ENCODE measurements at places on chromosomes 16 and 17.

DNA sequence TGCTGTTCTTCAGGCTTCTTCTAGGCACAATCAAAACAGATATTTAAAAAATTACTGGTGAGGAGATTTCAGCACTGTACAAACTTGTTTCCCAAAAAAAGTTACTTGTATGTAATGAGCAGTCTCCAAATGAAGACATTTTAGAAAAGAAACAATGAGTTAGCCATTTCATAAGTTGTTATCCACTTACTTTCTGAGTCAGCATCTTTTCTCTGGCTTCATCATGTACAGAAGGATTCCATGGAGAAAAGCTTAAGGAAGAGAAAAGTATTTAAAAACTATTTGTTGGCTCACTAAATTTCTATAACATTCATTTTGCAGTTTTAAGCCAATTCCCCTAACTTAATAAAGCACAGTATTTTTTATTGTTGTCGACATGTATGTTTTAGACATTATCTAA, 10.5 kb downstream of the AKTIP start:
- DNase-seq = no peak

DNA sequence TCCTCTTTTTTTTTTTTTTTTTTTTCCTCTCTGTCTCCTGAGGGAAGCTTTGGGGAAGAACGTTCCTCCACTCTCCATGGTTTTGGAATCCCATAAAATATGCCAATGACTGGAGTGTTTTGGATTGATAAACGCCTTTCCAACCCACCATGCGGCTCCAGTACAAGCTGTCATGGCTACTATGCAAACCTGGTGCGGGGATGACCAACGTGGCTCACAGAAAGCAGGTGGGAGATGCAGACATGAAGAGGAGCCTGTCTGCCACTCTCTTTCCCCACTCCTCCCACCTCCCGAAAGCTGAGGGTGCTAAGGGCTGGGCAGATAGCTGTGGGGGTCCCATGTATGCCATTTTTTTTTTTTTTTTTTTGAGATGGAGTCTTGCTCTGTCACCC, 69.9 kb upstream of the SEC14L1 start:
- DNase-seq = no peak

DNA sequence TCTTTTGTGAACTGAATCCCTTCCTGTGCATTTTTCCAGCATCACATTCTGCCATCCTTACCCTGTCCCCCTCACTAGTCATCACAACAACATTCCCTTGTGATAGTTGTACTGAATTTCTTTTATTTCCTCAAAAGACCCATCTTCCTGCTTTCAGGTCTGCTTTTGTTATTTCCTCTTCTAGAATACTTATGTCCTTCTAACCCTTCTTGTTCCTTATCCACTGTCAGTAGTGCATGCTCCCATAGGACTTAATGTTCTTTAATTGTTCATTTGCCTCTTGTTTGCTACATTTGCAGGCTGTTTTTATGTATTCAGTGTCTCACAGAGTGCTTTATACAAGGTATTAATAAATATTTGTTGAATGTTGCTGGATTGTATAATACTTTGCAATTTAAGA, 73.0 kb downstream of the BCAS3 start:
- no peak for DNase-seq

DNA sequence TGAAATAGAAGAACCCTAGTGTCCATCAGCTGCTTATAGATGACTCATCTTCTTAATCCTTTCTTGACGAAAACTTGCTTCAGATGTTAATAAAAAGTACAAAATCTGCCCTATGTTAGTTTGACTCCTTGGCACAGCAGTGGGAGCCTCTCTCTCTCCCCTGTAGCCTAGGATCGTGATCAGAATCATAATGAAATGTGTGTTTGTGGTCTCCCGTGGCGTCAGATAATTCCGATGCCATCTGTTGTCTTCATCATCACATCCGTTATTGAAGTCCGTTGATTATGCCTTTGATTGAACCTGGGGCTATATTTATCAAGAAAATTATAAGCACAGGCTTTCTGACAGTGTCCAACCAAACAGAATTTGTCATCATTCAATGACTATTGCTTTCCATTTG, 102.5 kb downstream of the BMERB1 start:
- DNase-seq = no peak

- DNase-seq = no peak
Observed at GRCh38 chr16:81601601-81602255, 157.1 kb downstream of the CMIP start.

- no peak for DNase-seq
Observed at GRCh38 chr17:16906680-16907079, 65.2 kb downstream of the TNFRSF13B start.

DNA sequence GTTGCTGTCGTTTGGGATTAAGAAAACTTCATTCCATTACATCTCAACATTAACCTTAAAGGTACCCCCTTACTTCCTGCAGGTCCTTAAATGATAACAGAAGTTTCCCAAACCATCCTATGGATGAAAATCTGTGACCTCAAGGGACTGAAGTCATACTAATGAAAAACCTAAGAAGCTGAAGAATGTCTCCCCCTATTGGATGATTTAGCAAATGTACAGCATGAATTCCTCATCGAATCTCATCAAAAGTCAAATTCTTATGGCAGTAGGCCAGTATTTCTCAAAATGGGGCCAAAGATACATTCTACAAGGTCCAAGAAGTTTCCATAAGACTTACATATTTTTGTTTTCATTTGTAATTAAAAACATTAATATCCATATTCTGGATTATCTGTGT, 13.5 kb downstream of the SCO1 start:
- DNase-seq = no peak

DNA sequence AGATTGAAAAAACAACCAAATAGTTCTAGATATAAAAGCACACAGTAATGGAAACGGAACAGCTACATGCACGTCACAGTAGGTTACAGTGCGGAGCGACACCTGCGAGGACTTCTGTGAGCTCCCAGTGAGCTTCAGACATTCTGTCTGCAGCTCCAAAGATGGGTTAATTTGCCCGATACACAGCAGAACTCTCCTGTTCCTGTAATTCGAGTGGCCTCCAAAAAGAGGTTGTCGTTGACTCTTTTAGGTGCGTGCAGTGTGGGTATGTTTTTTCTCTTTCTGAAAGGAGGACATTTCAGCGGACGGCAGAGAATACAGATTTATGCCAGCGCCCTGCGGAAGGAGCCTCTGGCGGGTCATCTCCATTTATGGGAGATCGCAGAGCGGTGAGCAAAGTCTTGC, 2.9 kb downstream of the OR1F1 start:
- DNase-seq = no peak

GRCh38 chr17:11324021-11324420, 83.0 kb downstream of the SHISA6 start:
- DNase-seq = no peak

DNA sequence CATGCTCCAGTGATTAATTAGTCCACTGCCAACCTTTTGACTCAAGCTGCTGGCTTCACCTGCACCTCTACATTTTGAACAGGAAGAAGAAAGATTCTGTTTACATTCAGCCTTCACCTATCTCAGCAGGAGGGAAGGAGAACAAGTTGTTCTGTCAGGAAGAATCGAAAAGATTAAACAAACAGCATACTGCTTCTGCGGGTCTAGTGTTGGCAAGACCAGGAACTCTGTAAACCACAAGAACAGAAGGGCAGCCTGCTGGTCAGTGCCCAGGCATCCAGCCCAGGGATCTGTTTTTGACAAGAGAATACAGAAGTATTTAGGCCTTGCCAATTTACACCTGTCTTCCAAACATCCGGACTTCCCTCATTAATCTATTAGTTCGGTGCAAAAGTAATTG, 189.7 kb downstream of the CHD9NB start:
- DNase-seq = no peak

GRCh38 chr16:17370223-17370707, 100.5 kb downstream of the XYLT1 start:
- DNase-seq = no peak

- peak; percentile 40 for DNase-seq
Observed at GRCh38 chr17:70184770-70185169, 15.4 kb downstream of the KCNJ2 start.

DNA sequence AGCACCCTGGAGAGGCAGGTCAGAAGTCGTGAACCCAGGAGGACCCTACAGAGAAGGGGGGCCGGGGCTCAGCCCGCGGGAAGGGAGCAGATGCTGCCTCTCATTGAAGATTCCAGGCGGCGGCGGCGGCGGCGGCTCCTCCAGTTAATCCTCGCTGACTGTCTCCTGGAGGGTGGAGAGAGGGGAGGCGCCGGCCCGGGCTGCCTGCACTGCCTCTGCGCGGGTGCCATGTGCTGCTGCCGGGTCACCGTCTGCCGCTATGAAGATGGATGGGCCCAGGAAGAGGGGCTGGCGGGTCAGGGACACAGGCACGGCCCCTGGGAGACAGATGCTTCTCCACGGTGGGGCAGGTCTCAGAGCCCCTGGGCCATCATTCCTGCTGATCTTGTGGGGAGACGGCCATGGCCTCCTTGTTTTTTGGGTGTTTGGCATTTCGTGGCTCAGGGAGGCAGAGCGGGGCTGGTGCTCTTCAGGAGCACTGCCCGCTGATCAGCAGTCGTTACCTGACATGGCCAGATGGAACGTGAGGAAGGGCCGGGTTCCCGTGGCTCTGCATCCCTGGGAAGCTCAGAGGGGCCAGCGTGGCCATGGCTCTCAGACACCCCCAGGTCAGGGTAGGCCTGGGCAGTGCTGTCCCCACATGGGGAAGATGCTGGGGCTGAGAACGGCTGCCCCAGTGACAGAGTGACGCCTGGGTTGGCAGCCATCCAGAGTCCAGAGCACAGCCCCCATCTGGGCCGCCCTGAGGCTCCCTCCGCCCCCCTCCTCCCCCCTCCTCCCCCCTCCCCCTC, 36.1 kb downstream of the GINS2 start:
- DNase-seq = no peak

GRCh38 chr17:15654886-15655561, 29.1 kb downstream of the TRIM16 start:
- DNase-seq = no peak

DNA sequence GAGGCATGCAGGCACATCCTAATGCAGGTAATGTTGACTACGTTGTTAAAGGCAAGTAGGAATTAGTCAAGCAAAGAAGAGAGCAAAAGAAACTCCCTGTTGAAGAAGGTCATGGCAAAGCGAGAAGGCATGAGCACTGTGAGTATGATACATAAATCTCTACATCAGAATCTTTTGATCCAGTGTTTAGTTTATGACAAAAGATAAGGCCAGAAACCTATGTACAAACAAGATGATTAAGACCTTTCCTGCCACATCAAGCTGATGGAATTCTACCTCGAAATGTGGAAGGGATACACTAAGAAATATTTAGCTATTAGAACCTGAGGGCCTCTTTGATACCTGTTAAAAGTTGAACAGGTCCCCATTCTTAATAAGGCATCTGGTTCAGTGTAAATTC, 20.2 kb downstream of the SYCE1L start:
- DNase-seq = no peak

DNA sequence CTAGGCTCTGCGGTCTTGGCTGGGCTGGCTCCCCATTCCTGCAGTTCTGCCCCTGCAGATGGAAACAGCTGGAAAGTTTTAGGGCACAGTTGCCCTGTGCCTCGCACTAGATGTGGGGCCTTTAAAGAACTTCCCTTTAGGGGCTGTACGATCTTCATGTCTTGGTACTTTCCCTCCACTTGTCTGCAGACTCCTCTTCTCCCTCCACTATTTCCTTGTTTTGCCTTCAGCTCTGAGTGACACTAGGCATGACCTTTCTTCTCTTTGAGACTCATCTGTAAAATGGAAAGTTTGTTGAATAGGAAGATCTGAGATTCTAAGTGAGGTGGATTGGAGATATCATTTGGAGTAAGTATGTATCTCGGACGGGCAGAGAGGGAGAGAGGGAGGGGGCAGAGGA, 6.3 kb upstream of the TAC4 start:
- DNase-seq = no peak

- peak; percentile 33 for DNase-seq
Observed at GRCh38 chr16:50530277-50531236, 17.6 kb upstream of the NKD1 start.

DNA sequence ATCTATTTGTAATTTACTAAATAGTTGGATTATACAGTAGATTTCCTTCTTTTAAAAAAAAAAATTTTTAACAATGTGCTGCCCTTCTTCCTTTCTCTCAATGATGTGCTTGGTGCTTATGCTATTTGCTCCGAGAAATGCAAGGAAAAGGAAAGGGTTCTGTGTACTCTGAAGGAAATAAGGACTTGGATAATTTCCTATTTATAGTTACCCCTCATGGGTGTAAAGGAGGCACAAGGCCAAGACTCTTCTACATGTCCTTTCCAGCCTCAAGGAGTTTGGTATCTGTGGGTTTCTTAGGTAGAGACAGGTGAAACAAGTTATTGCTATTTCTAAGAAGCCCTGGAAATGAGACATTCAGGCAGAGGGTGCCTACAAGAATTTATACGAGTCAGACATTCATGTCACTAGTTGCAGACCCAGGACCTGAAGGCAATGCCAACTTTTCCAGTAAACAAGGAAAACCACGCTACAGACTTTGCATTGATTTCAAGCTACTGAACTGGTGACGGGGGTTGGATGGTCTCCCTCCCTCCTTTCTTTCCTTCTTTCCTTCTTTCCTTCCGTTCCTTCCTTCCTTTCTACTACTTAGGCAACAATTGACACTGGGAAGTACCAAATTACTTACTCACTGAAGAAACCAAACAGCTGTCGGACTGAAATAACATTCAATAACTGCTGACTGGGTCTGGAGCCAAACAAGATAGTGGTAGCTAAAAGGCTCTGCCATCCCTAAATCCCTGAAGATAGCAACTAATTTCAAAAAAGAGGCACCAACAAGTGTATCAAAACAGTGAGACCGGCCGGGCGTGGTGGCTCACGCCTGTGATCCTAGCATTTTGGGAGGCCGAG, 33.8 kb upstream of the GHDC start:
- no peak for DNase-seq

DNA sequence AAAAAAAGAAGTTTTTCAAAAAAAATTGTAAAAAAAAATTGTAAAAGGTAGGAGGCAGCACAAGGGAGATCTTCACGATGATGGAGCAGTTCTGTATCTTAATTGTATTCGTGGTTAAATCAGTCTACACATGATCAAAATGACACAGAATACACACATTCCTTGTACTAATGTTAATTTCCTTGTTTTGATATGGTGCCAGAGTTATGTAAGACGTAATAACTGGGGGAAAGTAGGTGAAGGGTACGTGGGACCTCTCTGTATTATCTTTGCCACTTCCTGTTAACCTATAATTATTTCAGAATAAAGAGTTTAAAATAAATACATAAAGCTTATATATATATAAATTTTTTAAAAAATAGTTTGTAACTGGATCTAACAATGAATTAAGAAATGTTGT, 36.8 kb downstream of the HELZ start:
- DNase-seq = no peak

DNA sequence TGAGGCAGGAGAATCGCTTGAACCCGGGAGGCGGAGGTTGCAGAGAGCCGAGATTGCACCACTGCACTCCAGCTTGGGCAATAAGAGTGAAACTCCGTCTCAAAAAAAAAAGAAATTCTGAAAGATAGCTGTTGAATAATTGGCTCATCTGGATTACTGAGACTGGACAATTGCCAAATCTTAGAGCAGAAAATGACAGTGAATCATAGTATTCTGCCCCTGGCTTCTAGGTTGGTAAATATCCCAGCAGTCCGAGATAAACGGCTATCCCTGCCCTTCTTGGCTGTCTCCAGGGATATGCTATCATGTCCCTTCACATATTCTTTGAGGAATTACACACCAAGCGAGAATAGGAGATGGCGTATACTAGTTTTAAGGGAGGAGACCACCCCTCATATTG, 35.5 kb upstream of the METTL16 start:
- DNase-seq = no peak

All from epithelial cell of prostate (primary cell).